ENCODE measurements at places on chromosomes 7 and 10. TPM values are rescaled to one million over a fixed set of nuclear protein-coding genes. Genes with fewer than 3 reads are reported as not detected.

- DNase-seq = no peak
- H3K27ac ChIP-seq = no peak overlapping the region
- H3K4me1 ChIP-seq = no peaks in the 10 kb centered on the region
- no peaks in the 10 kb centered on the region for H3K36me3 ChIP-seq
- no peak overlapping the region for H3K4me3 ChIP-seq
These were observed 212.8 kb downstream of the PTEN start for GRCh38 chr10:88076027-88076880.

DNA sequence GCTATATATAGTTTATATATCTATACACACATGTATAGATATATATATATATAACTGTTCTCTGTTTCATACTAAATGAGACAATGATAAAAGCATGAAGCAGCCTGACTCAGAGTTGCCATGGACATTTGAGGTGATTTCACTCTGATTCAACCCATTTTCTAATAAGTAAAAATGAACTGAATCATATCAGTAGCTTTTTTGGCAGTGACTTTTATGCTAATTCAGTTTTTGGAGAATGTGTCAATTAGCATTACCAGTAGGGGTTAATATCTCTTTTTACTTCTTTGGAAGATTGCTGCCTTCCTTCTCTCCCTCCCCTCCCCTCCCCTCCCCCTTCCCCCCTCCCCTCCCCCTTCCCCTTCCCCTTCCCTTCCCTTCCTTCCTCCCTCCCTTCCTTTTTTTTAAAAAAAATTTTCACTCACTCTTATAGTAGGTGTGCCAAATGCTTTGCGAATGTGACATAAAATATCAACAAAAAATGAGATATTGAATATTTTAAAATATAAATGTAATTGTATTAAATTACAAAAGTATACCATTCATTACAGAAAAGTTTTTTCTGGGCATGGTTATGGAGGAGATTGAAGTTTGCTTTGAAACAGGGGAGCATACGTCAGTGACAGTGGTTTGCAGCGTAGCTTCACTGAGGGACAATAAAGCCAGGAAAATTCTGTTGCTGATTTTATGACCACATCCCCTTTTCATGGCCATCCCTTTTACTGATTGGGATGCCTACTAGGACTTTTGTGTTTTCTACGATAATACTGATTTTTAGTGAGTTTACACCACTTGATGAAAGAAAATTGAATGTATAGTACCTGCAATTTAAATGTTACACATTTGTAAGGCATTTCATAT, 64.0 kb upstream of the KLF6 start:
- H3K4me1 ChIP-seq = peaks cover 5% of the 10 kb centered on the region
- no peak overlapping the region for H3K4me3 ChIP-seq
- no peaks in the 10 kb centered on the region for H3K36me3 ChIP-seq

OR2A7 gene
- 13.1 TPM for total RNA-seq

DDC gene
- 90.2 TPM for total RNA-seq

CUBN gene
- 0.42 TPM for total RNA-seq

GRCh38 chr10:52597189-52597863, 175.3 kb downstream of the MBL2 start:
- no peaks in the 10 kb centered on the region for H3K4me1 ChIP-seq
- no peak overlapping the region for H3K27ac ChIP-seq
- no peak for DNase-seq
- H3K4me3 ChIP-seq = no peak overlapping the region
- no peaks in the 10 kb centered on the region for H3K36me3 ChIP-seq

DNA sequence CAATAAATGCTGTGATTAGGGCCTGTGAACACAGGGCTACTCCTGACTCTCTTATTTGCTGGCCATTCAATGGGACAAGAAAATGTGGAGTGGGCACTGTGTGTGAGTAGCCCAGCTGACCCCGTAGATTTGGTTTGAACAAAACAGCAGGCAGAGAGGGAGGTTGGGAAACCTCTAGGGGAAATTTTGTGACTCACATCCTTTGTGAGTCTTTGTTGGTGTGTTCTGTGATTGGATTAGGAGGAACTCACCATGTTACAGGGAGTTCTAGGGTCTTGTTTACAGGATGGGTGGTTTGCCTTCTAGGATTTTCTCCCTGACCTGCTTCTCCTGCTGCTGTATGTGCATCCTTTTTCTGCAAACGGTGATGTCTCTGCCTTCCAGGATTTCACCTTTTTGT, 128.3 kb upstream of the MKI67 start:
- H3K27me3 ChIP-seq = no peaks in the 10 kb centered on the region
- H3K27ac ChIP-seq = no peak overlapping the region
- DNase-seq = no peak
- no peak overlapping the region for H3K4me3 ChIP-seq
- H3K36me3 ChIP-seq = no peaks in the 10 kb centered on the region
- no peaks in the 10 kb centered on the region for H3K4me1 ChIP-seq

CYP3A5 gene
- total RNA-seq = 52.6 TPM

- no peak overlapping the region for H3K27ac ChIP-seq
- H3K36me3 ChIP-seq = no peaks in the 10 kb centered on the region
- H3K4me3 ChIP-seq = no peak overlapping the region
- no peaks in the 10 kb centered on the region for H3K27me3 ChIP-seq
- no peaks in the 10 kb centered on the region for H3K4me1 ChIP-seq
- DNase-seq = no peak
These were observed 183.0 kb upstream of the PRSS1 start for GRCh38 chr7:142566271-142566670.
